Activated naive CD8-positive, alpha-beta T cell treated with anti-CD3 and anti-CD28 coated beads for 36 hours (primary cell): ENCODE measurements at places on chromosomes 4 and X.

DNA sequence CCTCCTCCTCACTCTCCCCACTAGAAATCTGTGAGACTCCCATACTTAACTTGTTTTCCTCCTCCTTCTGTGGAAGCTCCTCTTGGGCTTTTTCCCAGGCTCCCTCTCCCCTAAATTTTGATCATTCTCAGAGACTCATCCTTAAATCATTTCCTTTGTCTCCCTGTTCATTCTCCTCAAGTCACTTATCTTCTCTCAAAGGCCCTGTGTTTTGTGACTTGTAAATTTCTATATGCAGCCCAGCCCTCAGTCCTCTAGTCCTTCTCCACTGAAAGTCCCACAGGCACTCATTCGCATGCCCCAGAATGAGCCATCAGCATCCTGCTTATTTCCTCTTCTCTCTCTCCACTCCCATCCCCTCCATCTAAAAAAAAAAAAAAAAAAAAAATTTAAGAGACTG is 171.8 kb downstream of the SOWAHB start:
- peaks cover 10% of the 10 kb centered on the region for H3K4me1 ChIP-seq
- H3K27ac ChIP-seq, result no peak overlapping the region
- peaks cover 4% of the 10 kb centered on the region for H3K27me3 ChIP-seq
- H3K4me3 ChIP-seq, result no peak overlapping the region
- no peaks in the 10 kb centered on the region for H3K36me3 ChIP-seq

DNA sequence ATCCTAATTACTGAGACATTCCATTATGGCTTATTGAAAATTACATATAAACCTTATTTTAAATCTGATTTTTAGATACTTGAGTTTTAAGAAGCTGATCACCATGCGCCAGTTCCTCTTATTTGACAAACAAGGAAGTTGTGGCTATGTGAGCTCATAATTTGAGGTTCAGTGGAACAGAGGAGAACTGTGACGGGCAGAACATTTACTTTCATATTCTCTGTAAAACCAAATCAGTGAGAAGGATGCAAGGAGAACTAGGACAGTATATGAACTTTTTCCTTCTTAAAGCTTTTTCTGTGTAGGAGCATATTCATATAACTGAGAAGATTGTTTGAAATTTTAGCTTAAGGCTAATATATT is 25.3 kb downstream of the STIM2 start:
- H3K4me3 ChIP-seq, result peak overlapping the region; percentile 71
- H3K4me1 ChIP-seq, result peaks cover 67% of the 10 kb centered on the region
- peaks cover 17% of the 10 kb centered on the region for H3K36me3 ChIP-seq
- no peaks in the 10 kb centered on the region for H3K27me3 ChIP-seq
- peak overlapping the region; percentile 90 for H3K27ac ChIP-seq

DNA sequence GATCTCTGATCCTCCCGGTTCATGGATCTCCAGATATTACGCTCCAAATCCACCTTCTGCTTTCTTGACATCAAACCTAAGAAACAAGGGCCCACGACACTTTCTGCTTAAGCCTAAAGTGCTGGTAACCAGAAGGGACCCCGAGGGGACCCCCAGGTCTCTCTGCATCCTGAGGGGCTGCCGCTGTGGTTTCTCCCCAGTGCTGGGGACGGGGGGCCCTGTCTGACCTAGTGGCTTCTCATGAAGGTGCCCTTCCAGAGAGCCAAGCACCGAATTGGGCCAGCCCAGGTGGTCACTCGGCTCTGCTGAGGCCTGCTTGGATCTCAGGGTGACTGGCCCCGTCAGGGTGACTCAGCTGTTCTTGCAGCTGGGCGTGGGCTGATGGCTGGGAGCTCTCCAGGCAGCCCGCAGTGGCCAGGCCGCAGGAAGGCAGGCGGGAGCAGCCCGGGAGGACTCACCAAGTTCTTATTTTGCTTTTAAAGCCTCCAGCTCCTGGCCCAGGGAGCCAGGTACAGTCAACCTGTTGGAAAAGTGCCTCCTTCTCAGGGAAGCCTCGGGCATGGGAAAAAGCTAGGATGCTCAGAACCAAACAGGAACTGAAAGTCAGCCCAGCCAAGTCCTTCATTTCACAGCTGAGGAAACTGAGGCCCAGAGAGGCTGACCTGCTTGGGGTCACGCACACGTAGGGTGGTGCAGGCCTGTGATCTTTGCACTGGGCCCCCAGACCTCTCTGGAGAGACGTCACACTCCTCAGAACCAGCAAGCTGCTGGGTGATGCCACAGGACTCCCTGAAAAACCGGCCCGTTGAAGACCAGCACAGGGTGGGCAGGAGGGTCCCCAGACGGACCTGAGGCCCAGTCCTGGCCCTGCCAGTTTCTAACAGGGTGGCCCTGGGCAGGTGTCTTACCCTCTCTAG is 16.7 kb downstream of the BLOC1S4 start:
- no peak overlapping the region for H3K4me3 ChIP-seq
- no peak for DNase-seq
- H3K4me1 ChIP-seq, result peaks cover 5% of the 10 kb centered on the region
- H3K27me3 ChIP-seq, result no peaks in the 10 kb centered on the region

DNA sequence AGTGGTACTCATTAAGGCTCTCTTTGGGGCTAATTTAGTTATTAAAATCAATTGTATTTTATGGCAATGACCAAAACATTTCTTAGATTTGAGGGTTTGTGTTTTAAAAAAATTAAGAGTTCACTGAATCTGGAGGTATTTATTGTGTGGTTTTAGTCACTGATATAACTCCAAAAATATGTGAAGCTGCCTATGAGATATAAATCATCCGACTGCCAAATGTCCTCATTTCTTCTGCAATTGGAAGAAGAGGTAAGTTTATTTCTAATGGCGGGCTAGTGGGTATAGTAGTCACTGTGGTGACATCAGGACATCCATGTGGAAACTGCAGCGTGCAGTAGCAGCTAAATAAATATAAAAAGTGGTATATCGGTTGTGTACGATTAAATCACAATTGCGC is 205.5 kb downstream of the MID1 start:
- no peak overlapping the region for H3K4me3 ChIP-seq
- no peak overlapping the region for H3K27ac ChIP-seq
- H3K27me3 ChIP-seq, result no peaks in the 10 kb centered on the region
- H3K36me3 ChIP-seq, result no peaks in the 10 kb centered on the region
- DNase-seq, result no peak

GRCh38 chr4:42360256-42360669 is 37.0 kb upstream of the SHISA3 start:
- no peaks in the 10 kb centered on the region for H3K36me3 ChIP-seq
- H3K4me3 ChIP-seq, result no peak overlapping the region
- no peak overlapping the region for H3K27ac ChIP-seq
- H3K4me1 ChIP-seq, result peaks cover 2% of the 10 kb centered on the region
- peaks cover 38% of the 10 kb centered on the region for H3K27me3 ChIP-seq

DNA sequence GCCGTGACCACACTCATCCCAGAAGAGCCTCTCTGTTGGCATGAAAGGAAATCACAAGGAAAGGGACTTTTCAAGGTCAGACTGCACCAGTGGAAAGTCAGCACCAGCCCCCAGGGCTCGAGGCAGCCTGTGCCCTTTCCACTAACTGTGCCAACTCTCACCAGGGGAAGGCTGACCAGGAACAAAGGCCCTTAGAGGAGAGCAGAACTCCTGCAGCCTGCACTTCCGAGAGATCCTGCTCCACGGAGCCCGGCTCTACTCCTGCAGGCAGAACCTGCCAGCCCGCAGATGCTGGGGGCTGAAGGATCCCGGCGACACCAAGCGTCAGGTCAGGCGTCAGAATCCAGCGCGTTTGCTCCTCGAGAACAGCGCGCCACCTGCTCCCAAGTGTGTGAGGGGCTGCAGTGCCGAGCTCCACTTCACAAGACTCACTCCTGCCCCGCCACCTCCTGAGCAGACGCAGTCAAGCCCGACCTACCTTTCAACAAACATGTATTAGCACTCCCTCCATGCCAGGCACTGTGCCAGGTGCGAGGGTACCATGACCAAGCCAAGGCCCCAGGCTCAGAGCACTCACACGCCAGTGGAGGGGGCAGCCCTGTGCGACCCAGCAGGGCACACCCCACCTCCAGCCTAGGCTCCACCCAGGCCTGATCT is 13.6 kb upstream of the HELT start:
- no peaks in the 10 kb centered on the region for H3K36me3 ChIP-seq
- H3K27ac ChIP-seq, result no peak overlapping the region
- peak overlapping the region; percentile 67 for H3K4me3 ChIP-seq

DNA sequence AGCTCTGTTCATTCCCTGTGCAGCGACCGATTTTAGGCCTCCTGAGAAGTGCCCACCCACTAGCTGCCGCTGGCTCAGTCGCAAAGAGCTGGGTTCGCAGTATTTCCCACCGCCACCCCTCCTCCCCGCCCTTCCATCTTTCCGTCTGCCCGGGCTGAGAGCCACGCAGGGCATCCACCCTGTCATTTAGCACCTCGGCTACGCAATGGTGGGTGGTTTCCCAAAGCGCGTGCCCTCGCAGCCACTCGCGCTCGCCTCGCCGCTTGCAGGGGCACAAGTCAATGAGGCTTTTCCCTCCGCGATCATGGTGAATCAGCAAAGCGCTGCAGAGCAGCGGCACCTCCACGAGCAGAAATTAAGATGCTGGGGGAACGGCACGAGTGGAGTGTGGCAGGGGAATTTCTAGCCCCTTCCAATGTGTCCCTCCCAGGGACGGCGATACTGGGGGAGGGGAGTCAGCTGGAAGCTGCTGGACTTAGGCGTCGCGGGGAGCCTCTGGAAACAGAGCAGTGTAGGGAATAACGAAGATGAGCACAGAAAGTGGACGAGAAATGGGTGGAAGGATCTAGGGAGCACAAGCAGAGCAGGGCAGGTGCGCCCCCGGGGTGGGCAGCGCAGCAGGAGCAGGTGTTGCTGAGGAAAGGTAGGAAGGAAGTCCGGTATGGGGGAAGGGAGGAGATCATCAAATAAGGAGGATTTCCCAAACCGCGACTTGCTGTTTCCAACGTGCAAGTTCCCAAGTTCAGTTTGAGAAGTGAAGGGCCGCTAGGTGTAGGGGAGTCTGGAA is 2.4 kb upstream of the PTCHD1 start:
- peak; percentile 15 for DNase-seq
- H3K4me3 ChIP-seq, result peak overlapping the region; percentile 32
- peaks cover 6% of the 10 kb centered on the region for H3K4me1 ChIP-seq
- peaks cover 59% of the 10 kb centered on the region for H3K27me3 ChIP-seq
